ENCODE measurements at places on chromosomes 1 and 21.

DNA sequence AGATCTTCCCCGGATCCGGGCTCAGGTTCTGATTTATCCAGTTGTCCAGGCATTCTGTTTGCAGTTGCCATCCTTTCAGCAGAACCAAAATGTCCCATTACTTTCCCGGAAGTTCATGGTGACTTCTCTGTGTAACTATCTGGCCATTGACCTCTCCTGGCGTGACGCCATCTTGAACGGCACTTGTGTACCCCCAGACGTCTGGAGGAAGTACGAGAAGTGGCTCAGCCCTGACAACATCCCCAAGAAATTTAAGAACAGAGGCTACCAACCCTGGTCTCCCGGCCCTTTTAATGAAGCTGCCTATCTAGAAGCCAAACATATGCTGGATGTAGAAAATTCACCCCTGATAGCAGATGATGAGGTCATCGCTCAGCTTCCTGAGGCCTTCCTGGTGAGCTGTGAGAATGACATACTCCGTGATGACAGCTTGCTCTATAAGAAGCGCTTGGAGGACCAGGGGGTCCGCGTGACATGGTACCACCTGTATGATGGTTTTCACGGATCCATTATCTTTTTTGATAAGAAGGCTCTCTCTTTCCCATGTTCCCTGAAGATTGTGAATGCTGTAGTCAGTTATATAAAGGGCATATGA is 22.4 kb downstream of the AADACL4 start:
- DNase-seq, result no peak

DNA sequence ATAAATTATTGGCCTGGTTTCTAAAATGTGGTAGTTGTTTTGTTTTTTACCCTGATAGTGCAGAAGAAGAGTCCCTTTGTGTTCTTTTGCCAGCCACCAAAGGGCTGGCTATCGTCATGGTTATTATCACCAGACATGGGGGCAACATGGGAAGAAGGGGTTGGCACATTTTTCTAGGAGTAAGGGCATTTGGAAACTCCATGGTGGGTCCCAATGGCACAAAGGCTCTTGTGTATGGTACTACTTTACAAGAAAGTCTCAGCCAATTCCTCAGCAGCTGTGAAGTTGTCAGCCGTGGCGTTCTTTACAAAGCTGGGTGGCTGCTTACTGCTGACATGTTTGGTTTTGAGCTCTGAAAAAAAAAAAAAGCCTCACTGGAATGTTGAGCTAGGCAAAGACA is 330.4 kb upstream of the ESRRG start:
- DNase-seq, result peak; percentile 62

DNA sequence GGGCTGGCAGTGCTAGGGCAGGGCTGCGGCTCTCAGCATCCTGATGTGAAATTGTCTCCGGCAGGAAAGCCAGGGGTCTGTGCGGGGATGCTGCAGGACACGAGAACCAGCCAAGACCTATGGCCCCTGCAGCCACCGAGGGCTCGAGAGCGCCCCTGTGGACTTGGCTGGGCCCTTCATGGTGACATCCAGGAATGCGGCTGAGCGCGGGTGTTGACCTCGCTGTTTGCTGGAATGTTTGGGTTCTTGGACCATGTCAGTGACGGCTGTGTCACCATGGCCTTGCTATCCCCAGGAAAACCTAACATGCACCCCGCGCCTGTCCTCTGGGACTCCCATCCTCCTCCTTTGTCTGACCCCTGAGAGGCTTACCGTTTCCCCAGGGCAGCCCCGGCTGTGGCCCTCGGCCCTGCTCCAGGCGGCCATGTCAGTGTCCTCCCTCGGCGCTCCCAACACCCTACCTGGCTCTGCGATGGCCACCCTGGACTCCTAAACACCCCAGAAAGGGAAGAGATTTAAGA is 14.3 kb upstream of the C1orf174 start:
- DNase-seq, result no peak

- peak; percentile 65 for DNase-seq
Measured at GRCh38 chr1:1290238-1290731, 10.0 kb downstream of the SCNN1D start.

GRCh38 chr1:167763525-167764220 is 41.9 kb downstream of the MPZL1 start:
- DNase-seq, result peak; percentile 96

DNA sequence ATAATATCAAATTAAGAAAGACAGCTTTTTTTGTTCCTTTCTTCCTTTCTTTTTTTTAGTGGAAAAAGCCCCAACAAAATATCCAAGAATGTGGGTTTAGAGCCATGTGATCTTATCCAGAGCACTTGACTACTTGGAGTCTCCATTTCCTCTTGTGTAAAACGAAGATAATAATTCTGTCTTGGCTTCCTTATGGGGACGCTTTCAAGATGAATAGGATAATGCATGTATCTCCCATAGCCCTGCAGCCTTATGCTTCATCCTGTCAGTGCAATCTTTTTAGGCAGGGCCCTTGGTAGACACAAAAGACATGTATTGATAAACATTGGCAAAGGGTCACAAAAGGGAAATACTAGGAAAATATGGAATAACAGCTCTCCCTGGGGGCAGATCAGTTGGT is 34.8 kb downstream of the ZBTB18 start:
- no peak for DNase-seq

GRCh38 chr21:21387916-21388315 is 389.7 kb downstream of the NCAM2 start:
- DNase-seq, result no peak

DNA sequence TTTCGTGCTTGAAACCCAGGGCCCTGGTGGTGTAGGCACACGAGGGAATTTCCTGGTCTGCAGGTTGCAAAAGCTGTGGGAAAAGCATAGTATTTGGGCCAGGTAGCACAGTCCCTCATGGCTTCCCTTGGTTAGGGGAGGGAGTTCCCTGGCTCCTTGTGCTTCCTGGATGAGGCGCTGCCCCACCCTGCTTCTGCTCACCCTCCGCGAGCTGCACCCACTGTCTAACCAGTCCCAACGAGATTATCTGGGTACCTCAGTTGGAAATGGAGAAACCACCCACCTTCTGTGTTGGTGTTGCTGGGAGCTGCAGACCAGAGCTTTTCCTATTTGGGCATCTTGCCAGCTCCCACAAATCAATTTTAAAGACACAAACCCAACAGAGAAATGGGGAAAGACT is 183.0 kb downstream of the PHTF1 start:
- no peak for DNase-seq

DNA sequence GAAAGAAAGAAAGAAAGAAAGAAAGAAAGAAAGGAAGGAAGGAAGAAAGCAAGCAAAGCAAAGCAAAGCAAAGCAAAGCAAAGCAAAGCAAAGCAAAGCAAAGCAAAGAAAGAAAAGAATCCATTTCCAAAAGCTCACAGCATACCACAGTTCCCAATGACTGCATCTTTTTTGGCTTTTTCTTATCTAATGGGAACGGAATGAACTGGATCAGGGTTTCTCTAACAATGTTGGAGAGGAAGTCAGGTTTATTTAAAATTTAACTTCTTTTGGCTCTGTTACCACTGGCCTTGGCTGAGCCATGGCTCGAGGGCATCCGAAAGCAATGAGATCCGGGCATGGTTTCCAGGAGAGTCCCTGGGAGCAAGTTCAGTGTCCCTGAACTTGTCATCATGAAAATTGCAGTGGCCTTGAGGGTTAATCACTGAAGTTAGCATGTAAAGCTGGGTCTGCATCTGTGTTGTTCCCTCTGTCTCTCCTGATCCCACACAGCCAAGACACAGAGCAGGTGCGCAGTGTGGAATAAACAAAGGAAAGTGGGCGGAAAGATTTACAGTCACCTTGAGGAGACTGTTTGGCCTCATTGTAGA is 34.6 kb upstream of the CTPS1 start:
- no peak for DNase-seq

- DNase-seq, result peak; percentile 53
Measured at GRCh38 chr1:204408074-204408507, 3.5 kb downstream of the PPP1R15B start.

DNA sequence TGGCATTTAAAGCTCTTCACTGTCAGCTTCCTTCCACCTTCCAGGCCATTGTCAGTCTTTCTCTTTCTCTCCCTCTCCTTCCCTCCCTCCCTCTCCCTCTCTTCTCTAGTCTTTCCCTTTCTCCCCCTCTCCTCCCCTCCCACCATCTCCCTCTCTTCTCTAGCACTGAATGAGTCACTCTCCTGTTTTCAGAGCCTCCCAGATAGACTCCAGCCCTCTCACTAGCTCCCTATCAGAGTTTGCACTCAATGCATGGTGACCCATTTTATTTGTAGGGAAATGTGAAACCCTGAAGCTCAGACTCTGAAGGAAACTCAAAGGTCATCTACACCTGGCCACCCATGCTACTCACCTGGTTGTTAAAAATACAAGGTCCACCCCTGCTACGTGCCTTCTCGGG is 4.4 kb upstream of the MATN1 start:
- DNase-seq, result no peak

- DNase-seq, result no peak
Measured at GRCh38 chr1:244614879-244615278, 38.0 kb upstream of the DESI2 start.

- DNase-seq, result no peak
Measured at GRCh38 chr1:69702085-69702484, 134.4 kb downstream of the LRRC7 start.
